Activated T-helper 1 cell treated with anti-CD3 and anti-CD28 coated beads, Interleukin-12 subunit alpha, Interleukin-12 subunit beta, Interleukin-2, Interleukin-4 antibody, amounts not matched to agents 30 ng/mL and 10 ng/mL and 1 ng/mL, durations not matched to agents 14 hours and 24 hours and 36 hours (primary cell): ENCODE measurements at places on chromosomes 2 and 18.

DNA sequence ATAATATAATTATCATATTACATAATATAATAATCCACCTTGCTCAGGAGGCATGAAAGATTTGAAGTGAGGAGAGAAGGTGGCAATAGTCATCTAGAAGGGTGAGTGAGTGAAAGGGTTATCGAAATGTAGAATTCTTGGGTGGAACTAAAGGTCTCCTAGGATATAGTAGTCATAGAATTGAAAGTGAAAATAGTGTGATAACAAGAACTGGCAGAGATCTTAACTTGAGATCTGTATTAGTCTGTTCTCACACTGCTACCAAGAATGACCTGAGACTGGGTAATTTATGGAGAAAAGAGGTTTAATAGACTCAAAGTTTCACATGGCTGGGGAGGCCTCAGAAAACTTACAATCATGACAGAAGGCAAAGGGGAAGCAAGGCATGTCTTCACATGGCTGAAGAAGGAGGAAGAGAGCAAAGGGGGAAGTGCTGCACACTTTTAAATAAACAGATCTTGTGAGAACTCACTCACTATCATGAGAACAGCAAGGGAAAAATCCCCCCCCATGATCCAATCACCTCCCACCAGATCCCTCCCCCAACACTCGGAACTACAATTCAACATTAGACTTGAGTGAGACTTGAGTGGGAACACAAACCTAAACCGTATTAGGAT is 351.5 kb downstream of the NR4A2 start:
- no peak for DNase-seq

GRCh38 chr18:30639361-30639760 is 403.2 kb downstream of the DSC3 start:
- no peak for DNase-seq

- no peak for DNase-seq
Measured at GRCh38 chr2:156083763-156084493, 248.6 kb downstream of the NR4A2 start.

DNA sequence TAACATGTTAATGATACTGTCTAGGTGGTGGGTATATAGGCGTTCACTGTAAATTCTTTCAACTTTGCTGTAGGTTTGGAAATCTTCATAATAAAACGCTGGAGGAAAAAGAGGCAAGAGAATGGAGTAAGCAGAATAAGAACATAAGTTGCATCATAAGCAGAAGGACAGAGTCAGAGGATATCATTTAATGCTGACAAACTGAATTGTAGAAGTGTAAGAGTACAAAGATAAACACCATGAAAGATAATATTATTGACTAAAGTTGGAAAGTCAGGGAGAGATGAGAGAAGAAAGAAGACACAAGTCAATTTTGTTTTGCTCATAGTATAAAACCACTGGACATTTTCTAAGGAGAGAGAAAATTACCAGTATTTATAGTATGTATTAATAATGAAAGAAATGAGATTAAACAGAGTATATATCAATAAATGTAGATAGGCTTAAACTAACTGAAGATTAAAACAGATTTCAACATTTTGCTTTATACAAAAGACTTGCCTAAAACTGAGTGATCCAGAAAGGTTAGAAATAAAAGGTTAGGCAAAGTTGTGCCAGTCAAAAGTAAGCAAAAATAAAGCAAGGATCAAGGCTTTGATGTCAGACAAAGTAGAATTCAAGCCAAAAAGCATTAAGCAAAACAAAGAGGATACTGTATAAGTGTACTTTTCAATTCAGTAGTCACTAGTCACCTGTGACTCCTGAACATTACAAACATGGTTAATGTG is 42.4 kb upstream of the VIT start:
- no peak for DNase-seq

- no peak for DNase-seq
Measured at GRCh38 chr2:180979749-180980105, 678 bp upstream of the UBE2E3 start.
